Activated CD4-positive, alpha-beta memory T cell treated with anti-CD3 and anti-CD28 coated beads for 36 hours (primary cell): ENCODE measurements at places on chromosomes 7 and 10.

- DNase-seq, result peak; percentile 77
Measured at GRCh38 chr7:55571511-55572377, 558 bp downstream of the VOPP1 start.

DNA sequence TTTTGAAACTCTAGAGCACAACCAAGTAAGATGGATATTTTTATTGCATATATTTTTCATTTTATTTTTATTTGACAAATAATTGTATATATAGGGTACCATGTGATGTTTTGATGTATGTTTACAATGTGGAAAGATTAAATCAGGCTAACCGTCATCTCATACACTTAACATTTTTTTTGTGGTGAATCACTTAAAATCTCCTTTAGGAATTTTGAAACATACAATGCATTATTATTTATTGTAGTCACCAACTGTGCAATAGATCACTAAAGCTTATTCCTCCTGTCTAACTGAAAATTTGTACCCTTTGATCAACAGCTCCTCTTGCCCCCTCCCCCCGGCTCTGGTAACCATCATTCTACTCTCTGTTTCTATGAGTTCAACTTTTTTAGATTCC lies 77.2 kb downstream of the DNAH11 start:
- DNase-seq, result no peak

DNA sequence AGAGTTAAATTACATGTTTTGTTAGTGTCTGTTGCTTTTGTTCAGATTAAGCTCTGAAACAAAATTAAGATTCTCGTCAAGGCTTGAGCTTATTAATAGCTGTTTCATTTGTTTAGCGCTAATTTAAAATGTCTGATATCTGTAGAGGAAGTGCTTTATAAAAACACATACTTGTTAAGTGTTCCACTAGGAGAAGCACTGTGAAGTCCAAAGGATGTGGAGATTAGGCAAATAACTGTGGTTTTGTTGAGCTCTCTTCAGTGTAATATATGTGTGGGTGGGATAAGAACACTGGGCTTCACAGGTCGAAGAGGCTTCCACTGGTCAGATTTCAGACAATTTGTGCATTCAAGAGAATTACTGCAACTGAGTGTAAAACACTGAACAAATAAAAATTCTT lies 242.0 kb downstream of the AUTS2 start:
- DNase-seq, result no peak

DNA sequence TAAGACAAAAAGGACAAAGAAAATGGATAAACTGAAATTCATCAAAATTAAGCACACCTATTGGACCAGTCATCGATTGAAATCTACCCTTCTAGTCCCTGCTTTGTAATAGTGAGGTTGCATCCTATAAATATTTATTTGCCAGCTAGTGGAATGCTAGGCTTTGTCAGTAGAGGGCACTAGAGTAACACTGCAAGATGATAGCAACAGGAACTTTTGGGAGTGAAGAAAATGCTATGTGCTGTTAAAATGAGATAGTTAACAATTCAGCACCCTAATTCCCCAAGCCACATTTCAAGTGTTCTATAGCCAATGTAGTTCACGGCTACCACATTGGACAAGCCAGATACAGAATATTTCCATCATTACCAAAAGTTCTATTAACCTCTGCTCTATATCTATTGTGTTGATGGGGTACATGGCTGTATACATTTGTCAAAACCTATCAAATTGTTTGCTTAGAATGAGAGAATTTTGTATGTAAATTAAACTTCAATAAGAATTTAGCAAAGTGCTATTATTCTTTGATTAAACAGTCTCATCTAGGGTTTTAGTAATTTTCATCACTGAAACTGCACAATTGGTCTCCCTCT lies 69.8 kb downstream of the LSMEM1 start:
- no peak for DNase-seq

- no peak for DNase-seq
Measured at GRCh38 chr7:8453535-8453934, 20.1 kb downstream of the NXPH1 start.

DNA sequence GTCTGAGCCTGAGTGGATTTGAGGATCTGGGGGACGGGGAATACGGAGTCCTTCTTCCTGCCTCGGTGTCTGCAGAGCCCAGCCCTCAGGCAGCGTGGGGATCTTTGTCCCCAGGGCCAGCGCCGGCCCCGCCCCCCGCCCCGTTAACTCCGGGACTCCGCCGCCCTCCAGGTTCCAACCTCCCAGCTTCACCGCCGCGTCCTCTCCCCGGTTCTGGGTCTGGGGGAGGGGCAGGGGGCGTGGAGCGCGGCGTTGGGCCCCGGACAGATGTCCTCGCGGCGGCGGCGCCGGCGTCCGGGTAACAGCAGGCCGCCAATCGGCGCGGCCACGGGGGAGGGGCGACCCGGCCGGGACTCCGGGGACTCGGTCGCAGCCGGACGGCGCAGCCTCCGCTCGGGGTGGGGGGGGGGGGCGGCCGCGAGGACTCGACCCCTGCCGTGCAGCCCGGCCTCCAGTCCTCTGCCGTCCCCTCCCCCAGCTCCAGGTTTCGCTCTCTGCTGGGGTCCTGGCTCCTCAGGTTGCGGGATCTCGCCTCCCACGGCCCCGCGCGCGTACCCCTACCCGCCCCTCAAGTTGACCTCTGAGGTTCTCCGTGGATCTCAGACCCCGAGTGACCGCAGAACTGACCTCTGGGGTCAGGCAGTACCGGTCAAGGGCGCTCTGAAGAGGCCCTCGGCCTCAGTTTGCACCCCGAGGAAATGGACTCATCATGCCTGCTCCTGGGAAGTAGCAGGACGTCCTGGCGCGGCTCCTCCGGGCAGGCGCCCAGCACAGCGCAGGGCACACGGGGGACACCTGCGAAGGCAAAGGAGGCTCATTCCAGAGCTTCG lies 2.3 kb upstream of the ELFN1 start:
- DNase-seq, result peak; percentile 9

DNA sequence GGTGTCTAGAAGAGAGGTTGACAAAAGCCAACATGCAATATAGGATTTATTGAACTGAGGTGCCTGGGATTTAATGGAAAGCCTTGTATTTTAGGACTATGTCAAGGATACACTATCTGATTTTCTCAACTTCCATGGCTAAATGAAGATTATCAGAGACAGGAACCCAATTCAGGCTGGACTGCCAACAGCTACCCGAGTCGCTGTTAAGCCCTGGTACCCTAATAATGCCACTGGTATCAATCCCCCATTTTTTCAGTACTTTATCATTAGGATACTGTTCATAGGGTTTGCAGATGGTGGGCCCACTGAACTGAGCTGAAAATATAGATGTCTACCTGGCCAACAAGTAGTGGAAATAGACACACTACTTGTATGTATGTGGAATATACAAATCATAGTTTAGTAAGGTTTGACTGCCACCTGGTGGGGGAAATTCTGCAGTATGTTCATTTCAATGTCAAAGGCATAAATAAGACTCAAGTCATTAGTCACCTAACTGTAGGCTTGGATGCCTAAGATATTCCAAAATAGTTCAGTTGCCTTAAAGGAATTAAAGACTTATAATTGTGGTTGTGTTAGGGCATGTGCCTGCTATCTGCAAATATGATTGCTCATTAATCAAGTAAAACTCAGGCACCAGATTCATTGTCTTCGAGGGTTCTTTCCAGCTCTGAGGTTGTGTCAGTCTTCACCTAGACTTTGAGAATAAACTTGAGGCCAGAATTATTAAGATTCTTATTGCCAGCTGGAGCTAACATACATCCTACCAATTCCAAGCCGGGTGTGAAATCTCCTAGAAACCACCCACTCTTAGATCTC lies 34.1 kb upstream of the NOBOX start:
- peak; percentile 59 for DNase-seq
